ENCODE measurements at places on chromosomes 6 and 20. TPM values are rescaled to one million over a fixed set of nuclear protein-coding genes. Genes with fewer than 3 reads are reported as not detected.

- H3K36me3 ChIP-seq, result no peaks in the 10 kb centered on the region
- no peaks in the 10 kb centered on the region for H3K4me1 ChIP-seq
- peaks cover 32% of the 10 kb centered on the region for H3K27me3 ChIP-seq
Observed at GRCh38 chr6:159176913-159177312, 7.7 kb downstream of the FNDC1 start.

DNA sequence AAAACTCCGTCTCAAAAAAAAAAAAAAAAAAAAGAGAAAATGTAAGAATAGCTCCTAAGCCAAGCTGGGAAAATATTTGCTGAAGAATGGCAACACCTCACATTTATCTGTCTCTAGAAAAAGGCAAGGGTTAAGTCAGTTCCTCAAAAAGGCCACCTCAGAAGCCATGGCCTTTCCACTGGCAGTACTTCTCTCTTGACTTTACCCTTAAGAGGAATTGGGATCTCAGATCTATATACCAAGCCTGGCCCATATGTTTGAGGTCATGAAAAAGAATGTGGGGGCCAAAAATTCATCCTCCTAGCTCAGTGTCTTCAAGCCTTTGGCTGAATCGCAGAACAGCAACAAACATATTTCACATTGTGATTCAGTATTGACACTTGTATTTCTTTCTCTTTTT is 10.9 kb upstream of the NCOA3 start:
- H3K4me3 ChIP-seq, result no peak overlapping the region
- DNase-seq, result no peak
- peaks cover 15% of the 10 kb centered on the region for H3K4me1 ChIP-seq
- no peak overlapping the region for H3K27ac ChIP-seq
- no peaks in the 10 kb centered on the region for H3K27me3 ChIP-seq
- H3K36me3 ChIP-seq, result no peaks in the 10 kb centered on the region

GRCh38 chr6:165119231-165120020 is 190.0 kb downstream of the C6orf118 start:
- H3K27ac ChIP-seq, result no peak overlapping the region
- H3K4me1 ChIP-seq, result no peaks in the 10 kb centered on the region
- peak; percentile 1 for DNase-seq
- no peak overlapping the region for H3K4me3 ChIP-seq

Gene TOX2
- total RNA-seq, result 14.5 TPM

DNA sequence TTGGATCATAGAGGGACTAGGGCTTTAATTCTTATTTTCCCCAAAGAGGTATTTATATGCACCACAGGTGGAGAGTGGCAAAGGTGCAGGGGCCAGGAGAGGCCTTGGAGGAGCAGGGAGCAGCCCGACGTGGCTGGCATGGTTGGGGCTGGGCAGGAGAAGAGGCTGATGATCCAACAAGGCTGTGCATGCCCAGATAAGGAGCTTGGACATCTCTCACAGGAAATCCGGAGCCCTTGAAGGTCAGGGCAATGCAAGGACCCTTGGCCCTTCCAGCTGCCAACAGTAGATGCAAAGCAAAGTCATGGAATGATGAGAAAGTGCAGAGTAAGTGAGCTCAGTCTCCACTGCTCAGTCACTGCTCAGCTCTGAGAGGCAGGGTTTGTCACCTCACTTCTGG is 39.9 kb upstream of the SIRT5 start:
- H3K36me3 ChIP-seq, result no peaks in the 10 kb centered on the region
- H3K4me3 ChIP-seq, result no peak overlapping the region
- no peaks in the 10 kb centered on the region for H3K4me1 ChIP-seq

- no peaks in the 10 kb centered on the region for H3K36me3 ChIP-seq
- DNase-seq, result no peak
- H3K27ac ChIP-seq, result no peak overlapping the region
- no peak overlapping the region for H3K4me3 ChIP-seq
Observed at GRCh38 chr20:22544462-22544861, 39.9 kb downstream of the FOXA2 start.

Gene PHACTR3
- total RNA-seq, result 14.5 TPM

- peaks cover 10% of the 10 kb centered on the region for H3K4me1 ChIP-seq
- H3K27ac ChIP-seq, result no peak overlapping the region
- no peaks in the 10 kb centered on the region for H3K36me3 ChIP-seq
- no peak for DNase-seq
- no peak overlapping the region for H3K4me3 ChIP-seq
Observed at GRCh38 chr20:38078084-38078483, 44.5 kb downstream of the RPRD1B start.

DNA sequence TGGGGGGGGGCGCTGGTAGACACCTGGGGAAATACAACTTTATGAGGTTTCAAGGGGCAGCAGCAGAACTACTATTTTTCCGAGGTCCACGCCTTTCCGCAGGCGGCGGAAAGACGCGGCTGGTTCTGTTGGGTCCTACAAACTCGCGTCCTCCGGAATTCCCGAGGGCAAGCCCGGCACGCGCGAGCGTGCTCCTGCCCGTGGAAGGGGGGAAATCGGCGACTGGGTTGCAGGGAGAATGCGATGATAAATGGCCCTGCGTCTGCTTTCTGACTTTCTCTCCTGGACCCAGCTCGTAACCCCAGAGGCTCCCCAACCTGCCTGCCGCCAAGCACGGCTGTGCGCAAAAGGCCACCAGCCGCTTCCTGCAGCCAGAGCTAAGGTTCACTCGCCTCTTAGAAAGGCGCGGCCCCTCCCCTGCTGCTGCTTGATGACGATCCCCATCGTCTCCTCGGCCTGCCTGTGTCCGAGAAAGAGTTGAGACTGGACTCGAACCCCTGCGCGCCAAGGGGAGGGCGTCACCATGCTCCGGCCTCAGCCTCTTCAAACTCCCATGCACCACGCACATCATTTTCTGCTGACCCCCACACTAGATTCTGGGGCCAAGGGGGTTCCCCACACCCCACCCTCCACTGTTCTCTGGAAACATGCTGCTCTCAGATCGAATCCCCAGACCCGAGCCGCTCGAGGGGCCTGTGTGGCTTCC is 6.7 kb downstream of the FOXA2 start:
- H3K27me3 ChIP-seq, result peaks cover 94% of the 10 kb centered on the region
- H3K36me3 ChIP-seq, result no peaks in the 10 kb centered on the region
- no peaks in the 10 kb centered on the region for H3K4me1 ChIP-seq
- H3K4me3 ChIP-seq, result peak overlapping the region; percentile 28
- peak overlapping the region; percentile 59 for H3K27ac ChIP-seq

GRCh38 chr6:121615493-121615892 is 180.0 kb downstream of the GJA1 start:
- no peak overlapping the region for H3K4me3 ChIP-seq
- H3K27me3 ChIP-seq, result no peaks in the 10 kb centered on the region
- no peaks in the 10 kb centered on the region for H3K36me3 ChIP-seq

Gene HAO1
- total RNA-seq, result not detected

- no peak for DNase-seq
- H3K36me3 ChIP-seq, result no peaks in the 10 kb centered on the region
- peak overlapping the region; percentile 8 for H3K27ac ChIP-seq
- no peak overlapping the region for H3K4me3 ChIP-seq
- H3K27me3 ChIP-seq, result no peaks in the 10 kb centered on the region
- no peaks in the 10 kb centered on the region for H3K4me1 ChIP-seq
Observed at GRCh38 chr20:33465481-33466302, 22.1 kb upstream of the SNTA1 start.

GRCh38 chr6:158591134-158591809 is 31.4 kb downstream of the TMEM181 start:
- no peaks in the 10 kb centered on the region for H3K4me1 ChIP-seq
- H3K4me3 ChIP-seq, result no peak overlapping the region
- H3K27ac ChIP-seq, result no peak overlapping the region
- no peak for DNase-seq
- peaks cover 98% of the 10 kb centered on the region for H3K36me3 ChIP-seq
- H3K27me3 ChIP-seq, result no peaks in the 10 kb centered on the region

- H3K27ac ChIP-seq, result peak overlapping the region; percentile 2
- H3K4me3 ChIP-seq, result no peak overlapping the region
- DNase-seq, result peak; percentile 75
Observed at GRCh38 chr6:143397227-143398222, 53.0 kb downstream of the ADAT2 start.

Gene RCAN2
- 35.8 TPM for total RNA-seq

Gene CLPSL2
- total RNA-seq, result not detected

GRCh38 chr6:4010048-4010447 is 68.9 kb downstream of the FAM217A start:
- no peak overlapping the region for H3K27ac ChIP-seq
- no peaks in the 10 kb centered on the region for H3K36me3 ChIP-seq
- peaks cover 28% of the 10 kb centered on the region for H3K4me1 ChIP-seq
- H3K4me3 ChIP-seq, result no peak overlapping the region
- no peak for DNase-seq

DNA sequence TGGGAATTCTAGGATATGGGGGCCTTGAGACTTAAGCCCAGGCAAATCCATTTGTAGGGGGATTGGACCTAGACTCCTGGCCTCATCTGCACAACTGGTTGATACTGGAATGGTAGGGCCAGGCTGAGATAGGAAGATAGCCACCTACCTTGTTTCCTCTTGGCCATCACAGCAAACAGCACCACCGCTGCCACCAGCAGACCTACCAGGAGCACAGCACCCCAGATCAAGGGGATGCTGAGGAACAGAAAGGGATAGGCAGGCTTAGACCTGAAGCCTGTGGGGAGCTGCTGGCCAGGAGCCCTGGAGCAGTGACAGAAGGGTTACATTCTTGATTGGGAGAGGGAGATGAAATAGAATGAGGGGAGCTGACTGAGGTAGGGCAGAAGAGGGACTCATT is 3.5 kb downstream of the TREML1 start:
- H3K27ac ChIP-seq, result no peak overlapping the region
- no peaks in the 10 kb centered on the region for H3K4me1 ChIP-seq
- DNase-seq, result no peak
- H3K36me3 ChIP-seq, result no peaks in the 10 kb centered on the region
- no peak overlapping the region for H3K4me3 ChIP-seq

- H3K4me1 ChIP-seq, result peaks cover 58% of the 10 kb centered on the region
- no peak for DNase-seq
- H3K27me3 ChIP-seq, result no peaks in the 10 kb centered on the region
- no peak overlapping the region for H3K4me3 ChIP-seq
- peaks cover 26% of the 10 kb centered on the region for H3K36me3 ChIP-seq
Observed at GRCh38 chr6:109351231-109352130, 30.8 kb downstream of the CD164 start.

Gene OTOR
- not detected for total RNA-seq

Gene SLC35D3
- total RNA-seq, result 0.09 TPM

DNA sequence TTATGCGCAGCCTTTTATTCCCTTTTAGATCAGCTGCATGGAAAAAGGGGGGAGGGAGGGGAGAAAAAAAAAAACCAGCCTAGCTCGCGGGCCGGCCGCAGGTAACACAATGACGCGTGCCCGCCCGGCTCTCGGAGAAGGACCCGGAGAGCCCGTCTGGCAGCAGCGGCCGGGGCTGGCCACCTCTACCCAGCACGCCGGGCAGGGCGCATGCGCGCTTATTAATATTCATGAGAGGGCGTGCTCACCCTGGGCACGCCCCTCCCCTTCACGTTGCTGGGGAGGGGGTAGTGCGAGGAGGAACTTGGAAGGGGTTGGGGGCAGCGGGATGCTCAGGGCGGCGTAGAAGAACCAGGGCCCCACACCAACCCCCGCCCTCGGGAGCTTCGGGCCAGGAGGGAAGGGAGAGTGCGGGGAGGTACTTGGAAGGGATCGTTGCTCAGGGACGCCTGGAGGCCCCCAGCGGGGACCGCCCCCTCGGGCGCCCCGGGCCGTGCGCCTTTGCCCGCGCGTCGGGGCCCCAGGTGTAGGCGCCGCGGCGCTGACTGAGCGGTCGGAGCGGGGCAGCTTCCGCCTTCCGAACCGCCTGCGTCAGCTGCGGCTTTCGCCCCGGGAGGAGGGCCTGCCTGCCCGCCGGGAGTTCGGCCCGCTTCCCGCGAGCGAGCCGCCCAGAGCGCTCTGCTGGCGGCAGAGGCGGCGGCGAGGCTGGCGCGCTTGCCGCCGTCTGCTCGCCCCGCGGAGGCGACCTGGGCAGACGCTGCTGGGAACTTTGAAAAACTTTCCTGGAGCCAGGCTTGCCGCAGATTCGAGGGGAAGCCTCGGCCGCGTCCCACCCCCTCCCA is at the start of gene JAG1:
JAG1 (minus strand) TSS at position 158 of the 842 bp plus-strand sequence. CDS start 469 bp downstream, outside the sequence.
- H3K27ac ChIP-seq, result peak within 1 kb of the TSS; percentile 99
- peak; percentile 95 for DNase-seq
- H3K27me3 ChIP-seq, result peaks cover 11% of the 10 kb centered on the region
- peak within 1 kb of the TSS; percentile 82 for H3K4me3 ChIP-seq

DNA sequence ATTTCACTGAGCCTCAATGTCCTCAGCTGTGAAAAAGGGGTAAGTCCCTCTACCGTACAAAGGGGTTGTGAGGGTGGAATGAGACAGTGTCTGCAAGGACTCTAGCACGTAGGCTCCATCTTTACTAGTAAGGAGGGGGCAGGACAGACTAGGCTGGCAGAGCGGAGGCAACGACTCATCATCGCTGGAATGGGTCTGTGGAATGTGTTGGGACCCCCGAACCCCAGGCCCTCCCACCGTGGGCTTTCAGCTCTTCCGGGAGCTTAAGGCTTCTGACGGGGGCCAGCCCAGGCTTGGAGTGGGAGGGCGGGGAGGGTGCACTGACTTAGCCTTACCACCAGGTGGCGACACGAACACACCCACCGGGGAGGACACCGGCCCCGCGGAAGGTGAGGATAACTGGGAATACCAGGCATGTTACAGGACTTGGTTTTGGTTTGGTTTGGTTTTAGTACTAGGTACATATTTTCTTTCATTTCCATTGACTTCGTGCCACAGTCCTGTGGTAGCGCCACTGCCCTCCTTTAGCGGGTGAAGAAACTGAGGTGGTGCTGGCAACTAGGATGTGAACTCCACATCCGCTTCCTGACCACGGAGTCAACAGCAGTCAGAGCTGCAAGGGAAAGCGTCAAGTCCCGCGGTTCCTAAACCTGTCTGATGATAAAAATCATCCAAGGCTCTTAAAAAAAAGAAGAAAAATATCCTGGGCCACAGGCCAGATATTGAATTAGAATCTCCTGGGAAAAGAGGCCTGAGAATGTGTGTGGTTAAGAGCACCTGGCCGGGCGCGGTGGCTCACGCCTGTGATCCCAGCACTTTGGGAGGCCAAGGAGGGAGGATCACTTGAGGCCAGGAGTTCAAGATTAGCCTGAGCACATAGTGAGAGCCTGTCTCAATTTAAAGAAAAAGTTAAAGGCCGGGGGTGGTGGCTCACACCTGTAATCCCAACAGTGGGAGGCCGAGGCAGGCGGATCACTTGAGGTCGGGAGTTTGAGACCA is 10.3 kb upstream of the TULP1 start:
- H3K4me3 ChIP-seq, result peak overlapping the region; percentile 13
- H3K4me1 ChIP-seq, result peaks cover 11% of the 10 kb centered on the region
- no peaks in the 10 kb centered on the region for H3K36me3 ChIP-seq
- peak; percentile 51 for DNase-seq

GRCh38 chr6:14804001-14804784 is 441.7 kb upstream of the JARID2 start:
- H3K4me1 ChIP-seq, result no peaks in the 10 kb centered on the region
- DNase-seq, result no peak
- no peak overlapping the region for H3K27ac ChIP-seq
- H3K27me3 ChIP-seq, result no peaks in the 10 kb centered on the region

DNA sequence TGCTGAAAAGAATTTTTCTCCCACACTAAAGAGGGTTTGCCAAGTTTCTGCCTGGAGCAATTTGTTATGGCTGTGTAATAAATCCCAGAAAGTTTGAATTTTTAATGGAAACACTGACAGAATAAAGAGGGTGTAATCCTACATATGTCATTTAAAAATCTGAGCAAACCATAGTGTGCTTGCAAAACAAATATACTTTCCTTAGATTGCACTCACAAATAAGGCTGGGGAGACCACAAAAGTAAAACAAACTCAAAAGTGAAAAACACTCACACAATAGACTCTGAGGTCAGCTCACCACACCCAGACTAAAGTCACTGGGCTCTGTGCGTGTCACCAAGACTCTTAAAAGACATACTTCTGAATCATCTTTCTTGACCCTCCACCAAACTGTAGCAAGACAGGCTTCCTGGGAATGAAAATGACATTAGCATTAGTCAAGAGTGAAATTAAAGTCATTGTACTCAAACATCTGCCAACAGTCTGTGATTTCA is 4.8 kb upstream of the ATXN1 start:
- peaks cover 85% of the 10 kb centered on the region for H3K4me1 ChIP-seq
- DNase-seq, result no peak
- H3K27me3 ChIP-seq, result no peaks in the 10 kb centered on the region
